DMS53 (cell line): ENCODE measurements at places on chromosomes 3 and 15.

DNA sequence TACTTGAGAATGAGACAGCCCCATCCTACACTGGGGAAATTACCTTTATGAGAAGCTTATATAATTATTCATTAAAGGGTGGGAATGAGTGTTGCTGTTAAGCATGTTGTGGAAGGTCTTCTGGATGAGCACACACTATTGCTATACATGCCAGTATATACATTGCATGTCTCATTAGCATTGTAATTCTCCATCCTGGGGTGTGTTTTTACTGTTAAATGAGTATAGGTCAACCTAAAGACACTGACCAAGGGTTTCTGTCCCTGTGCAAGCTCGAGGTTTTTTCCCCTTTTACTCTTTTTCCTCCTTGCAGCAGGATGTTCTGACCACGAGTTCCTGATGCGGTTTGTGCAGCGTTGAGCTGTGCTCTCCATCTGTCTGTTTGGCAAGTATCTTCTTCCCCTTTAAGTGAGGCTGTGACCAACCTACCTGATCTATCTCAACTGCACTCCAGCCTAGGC is 7.2 kb upstream of the IVD start:
- no peak for DNase-seq

DNA sequence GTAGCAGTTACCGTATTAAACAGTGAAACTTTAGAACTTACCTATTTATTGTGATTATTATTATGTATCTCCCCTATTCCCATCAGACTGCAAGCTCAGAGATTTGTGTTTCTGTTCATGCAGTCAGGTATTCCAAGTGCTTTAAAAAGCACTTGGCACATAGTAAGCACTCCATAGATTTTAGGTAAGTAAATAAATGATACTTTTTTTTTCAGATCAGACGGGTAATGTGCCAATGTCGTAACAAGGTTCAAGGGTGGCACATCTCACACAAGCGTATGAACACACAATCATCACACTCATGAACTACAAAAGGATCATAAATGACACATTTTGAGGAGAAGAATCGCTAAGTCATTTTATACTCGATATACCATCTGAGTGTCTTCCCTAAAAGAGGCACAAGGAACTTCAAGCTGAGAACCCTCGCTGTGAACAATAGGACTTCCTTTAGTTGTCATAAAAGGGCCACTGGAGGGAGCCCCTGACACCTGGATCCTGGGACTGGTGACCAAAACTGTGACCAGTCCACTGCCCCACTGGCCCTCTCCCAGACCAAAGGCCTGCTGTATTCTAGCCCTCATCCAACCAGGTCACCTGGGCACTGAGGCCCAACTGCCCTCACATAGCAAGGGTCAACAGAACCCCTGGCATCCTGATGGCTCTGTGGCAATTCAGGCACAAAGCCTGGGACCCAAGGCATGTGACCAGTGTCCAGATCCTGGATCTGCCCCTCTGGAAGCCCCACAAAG is 32.1 kb downstream of the KIF9 start:
- DNase-seq, result peak; percentile 31

GRCh38 chr15:41923401-41923997 is 29.6 kb upstream of the SPTBN5 start:
- no peak for DNase-seq

DNA sequence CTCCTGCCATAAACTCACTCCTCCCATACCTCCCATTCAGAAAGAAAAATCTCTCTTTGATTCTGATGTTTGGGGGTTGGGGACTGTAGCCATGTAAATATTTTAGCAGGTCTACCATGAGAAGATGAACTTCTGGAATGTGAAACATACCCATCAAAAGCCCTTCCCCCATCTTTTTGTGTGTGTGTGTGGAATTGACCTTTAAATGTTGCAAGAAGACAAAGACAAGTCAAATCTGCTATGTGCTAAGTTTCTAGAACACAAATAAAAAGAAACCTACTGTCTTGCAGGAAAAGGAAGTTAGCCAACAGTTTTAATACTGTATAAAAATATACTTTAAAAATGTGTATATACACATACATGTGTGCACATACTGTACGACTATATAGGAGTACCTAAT is 29.7 kb upstream of the USP50 start:
- no peak for DNase-seq

DNA sequence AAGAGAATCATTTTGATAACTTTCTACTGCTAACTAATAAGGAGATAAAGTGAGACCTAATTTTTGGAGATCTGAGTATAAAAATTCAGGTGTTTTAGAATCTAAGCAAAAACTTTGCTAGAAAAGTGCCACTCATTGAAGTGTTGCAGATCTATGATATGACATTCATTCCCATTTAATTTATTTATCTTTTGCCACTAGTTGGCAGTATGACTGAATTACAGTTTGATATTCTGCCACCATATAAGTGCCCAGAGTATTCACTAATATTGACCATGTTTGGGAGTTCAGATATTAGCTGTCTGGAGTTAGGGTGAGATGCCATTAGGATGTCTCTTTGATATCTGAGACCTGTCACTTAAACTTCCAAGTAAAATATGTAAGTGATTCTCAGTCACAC is 251.3 kb upstream of the GBE1 start:
- DNase-seq, result peak; percentile 4

DNA sequence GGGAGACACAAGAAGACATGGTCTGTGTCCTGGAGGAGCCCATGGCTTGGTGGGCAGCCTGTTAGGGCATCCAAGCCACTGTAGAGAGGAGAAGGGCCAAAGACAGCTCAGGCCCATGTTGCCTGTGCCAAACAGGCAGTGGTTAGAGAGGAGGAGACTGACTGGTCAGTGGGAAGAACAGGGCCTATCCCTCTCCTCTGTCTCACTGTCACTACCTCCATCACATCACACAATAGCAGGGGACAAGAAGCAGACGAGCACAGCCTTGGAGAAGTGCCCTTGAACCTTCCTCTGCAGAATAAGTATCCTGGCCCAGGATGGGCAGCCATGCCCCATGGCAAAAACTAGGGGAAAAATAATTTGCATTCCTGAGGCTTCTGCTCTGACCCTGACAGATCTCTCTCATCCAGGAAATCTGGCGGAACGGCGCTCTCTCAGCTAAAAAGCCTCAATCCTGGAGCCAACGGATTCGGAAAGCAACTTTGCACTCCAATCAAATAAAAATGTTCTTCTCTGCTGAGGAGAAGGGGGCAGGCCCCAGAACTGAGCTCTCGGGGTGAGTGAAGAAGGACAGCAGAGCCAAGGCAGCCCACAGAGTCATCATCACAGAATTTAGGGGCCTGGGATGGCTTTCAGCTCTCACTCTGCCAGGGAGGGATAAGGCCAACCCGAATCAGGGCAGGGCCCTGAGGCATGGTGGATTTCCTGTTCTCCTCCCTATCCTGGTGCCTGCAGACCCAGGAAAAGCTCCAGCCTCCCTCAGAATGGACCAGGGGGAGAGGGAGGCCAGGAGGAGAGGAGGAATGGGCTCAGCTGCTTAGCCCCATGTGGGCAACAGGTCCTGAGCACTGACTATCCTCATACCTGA is 1.6 kb downstream of the SHF start:
- no peak for DNase-seq

GRCh38 chr3:32376115-32376514 is 15.5 kb upstream of the CMTM7 start:
- DNase-seq, result no peak

DNA sequence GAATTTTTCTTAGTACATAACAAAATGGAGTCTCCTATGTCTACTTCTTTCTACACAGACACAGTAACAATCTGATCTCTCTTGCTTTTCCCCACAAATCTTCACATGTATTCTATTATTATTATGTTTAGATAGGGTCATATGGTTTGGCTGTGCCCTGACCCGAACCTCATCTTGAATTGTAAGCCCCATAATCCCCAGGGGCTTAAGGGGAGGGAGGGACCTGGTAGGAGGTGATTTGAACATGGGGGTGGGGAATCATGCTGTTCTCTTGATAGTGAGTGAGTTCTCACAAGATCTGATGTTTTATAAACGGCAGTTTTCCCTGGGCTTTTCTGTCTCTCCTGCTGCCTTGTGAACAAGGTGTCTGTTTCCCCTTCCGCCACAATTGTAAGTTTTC is 86.7 kb upstream of the SELENOK start:
- no peak for DNase-seq

- no peak for DNase-seq
Observed at GRCh38 chr3:151213881-151214280, 10.9 kb upstream of the GPR171 start.

DNA sequence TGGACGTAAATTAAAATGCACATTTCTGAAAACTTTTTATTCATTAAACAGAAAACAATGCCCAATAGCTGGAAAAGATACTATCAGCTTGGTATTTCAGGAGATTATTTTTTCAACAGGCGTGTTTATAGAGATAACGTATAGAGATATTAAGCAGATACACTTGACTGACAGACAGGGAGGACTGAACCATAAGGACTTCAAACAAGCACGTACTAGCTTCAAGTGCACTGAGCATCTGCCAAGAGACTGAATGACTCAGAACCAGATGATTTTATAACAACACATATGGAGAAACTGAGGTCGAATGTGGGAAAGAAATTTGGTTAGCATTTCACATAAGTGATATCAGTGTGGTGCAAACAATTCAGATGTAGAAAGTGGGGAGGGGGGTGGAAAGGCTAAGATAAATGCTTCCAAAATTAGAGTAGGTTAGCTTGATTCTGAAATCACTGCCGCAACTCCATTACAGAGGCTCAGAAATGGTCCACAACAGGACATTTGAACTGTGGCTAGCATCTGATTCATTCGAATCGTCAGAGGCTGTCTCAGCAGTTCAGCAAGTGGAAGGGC is 103.5 kb downstream of the SEMA6D start:
- peak; percentile 59 for DNase-seq

GRCh38 chr15:63899193-63899592 is 65.4 kb upstream of the HERC1 start:
- no peak for DNase-seq

GRCh38 chr3:126857928-126858327 is 125.0 kb upstream of the PLXNA1 start:
- no peak for DNase-seq

GRCh38 chr3:190043741-190044140 is 77.0 kb downstream of the P3H2 start:
- no peak for DNase-seq

DNA sequence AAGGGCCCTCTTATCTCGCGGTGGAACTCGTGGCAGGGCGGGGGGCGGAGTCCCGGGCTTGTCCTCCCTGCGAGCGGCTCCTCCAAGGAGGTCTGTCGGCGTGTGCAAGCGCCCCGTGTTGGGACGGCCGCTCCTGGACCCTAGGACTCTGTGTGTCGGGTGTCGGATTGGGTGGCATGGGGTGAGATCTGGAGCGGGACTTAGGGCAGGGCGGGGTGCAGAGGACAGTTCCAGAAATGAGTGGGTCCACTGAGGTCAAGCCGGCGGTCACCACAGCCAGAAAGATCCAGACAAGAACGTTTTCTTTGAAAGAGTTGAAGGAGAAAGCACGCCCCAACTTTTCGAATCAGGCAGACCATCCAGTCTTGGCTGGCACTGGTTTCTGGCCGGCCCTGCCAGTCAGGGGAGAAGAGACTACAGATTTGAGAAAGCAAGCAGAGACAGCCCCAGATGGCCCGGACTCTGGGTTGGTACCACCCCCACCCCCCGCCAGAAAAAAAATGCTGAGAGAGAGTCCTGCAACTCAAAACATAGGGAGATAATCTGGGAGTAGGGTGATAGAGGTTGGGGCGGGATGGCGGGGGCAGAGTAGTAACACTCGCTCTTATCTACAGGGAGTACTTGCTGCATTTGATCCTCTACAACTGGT is 784 bp upstream of the CISH start:
- no peak for DNase-seq

GRCh38 chr15:48578965-48579364 is 66.5 kb downstream of the FBN1 start:
- no peak for DNase-seq

- no peak for DNase-seq
Observed at GRCh38 chr3:24519368-24520100, 24.9 kb upstream of the THRB start.

DNA sequence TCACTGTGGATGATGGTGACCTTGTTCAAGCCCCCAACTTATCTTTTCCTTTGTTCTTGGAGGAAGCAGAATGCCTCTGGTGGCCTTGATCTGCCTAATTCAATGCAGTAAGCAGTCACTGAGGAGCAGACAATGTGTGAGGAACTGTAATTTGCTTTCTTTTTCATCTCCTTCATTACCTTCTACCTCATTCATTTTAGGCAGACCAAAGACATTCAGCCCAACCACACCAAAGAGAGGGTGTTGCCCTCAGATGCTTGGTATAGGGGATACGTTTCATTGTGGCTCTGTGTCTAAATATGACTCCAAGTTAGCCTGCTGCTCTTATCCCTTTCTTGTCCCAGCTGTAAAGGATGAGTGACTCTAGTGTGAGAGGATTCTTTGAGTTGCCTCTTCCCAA is 15.3 kb downstream of the EXOSC7 start:
- no peak for DNase-seq

- no peak for DNase-seq
Observed at GRCh38 chr3:122230174-122230573, 46.7 kb downstream of the CASR start.

- DNase-seq, result no peak
Observed at GRCh38 chr3:131561511-131561910, 58.7 kb upstream of the MRPL3 start.

GRCh38 chr15:86538141-86538540 is 458.5 kb downstream of the AGBL1 start:
- no peak for DNase-seq

GRCh38 chr3:113214917-113215595 is 3.7 kb downstream of the BOC start:
- no peak for DNase-seq

DNA sequence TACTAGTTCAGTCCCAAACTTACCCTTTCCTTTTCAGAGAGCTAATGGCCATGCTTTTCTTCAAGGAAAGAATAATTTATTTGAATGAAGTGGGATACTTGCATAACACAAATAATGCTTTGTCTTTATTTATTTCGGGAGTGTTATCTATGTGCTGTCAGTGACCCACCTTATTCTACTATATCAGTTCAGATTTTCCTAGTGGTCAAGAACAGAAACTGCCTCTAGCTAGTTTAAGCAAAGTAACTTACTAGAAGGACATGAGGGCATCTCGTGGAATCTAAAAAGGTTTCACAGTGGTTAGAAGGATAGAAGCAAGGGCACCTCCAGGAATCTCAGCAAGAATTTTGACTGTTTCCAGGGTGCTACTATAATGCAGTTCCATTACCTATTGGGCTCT is 3.8 kb upstream of the TIMMDC1 start:
- peak; percentile 4 for DNase-seq

DNA sequence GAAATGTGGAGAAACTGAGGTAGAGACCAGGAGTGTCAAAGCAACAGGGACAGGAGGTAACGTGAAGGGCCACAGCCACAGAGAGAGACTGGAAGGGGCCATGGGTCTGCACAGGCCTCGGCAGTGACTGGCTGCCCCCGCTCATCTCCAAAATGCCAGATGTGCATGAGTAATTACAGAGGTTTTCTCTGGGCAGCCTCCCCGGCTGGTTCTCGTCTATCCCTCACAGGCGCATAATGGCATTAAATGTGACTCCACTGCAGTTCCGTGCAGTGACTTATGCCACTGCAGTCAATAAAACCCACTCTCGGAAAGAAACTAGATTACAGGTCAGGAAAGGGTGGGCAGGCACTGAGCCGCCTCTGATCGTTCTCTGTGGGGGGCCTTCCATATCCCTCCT is 74.7 kb downstream of the WDR76 start:
- DNase-seq, result no peak
